ENCODE measurements at places on chromosomes 3 and 15.

DNA sequence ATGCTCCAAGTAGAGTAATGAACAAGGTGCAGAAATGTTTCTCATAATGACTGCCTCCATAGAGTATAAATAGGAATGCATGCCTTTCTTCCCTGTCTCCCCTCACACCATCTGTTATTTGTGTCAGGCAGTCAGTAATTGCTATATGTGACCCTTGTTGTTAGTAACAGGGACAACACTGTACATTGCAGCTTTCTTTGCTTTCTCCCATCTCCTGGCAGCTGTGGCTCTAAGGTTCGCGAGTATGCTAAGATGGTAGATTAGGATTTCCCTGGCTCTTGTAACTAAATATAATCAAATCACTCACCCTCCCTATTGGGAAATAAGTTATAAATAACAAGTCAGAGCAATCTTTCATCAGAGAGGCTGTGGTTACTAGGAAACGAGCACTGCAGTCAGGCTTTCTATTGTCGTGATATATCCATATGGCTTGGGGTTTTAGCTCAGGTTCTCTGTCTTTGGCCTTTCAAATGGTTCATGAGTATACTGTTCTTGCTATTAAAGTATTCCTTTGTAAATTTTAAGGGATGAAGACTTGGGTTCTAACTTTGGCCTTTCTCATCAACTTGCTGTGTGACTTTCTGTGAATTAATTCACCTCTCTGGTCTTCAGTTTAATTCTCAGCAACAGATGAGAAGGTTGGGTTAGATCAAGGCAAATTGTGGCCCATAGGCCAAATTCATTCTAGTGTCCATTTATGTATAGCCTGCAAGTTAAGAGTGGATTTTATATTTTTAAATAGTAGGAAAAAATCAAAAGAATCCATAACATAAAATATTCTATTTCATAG, 8.1 kb upstream of the MINDY4B start:
- no peak for DNase-seq

- no peak for DNase-seq
Measured at GRCh38 chr3:179000144-179000543, 71.5 kb downstream of the ZMAT3 start.

DNA sequence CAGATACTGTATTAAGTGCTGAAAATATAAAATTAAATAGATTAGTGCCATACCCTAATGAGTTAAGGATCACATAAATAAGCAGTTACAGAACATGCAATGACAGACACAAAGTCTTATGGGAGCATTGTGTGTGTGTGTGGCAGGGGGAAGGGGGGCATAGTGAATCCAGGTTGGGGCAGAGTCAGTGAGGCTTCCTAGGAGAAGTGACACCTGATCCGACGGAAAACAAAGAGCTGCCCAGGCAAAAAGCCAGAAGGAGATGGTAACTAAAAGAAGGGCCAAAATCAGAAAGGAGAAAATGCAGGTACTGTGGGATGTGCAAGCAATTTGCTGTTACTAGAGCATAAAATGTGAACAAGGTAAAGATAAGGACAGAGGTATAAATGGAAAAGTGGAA, 80.1 kb upstream of the CHRM5 start:
- DNase-seq: no peak

DNA sequence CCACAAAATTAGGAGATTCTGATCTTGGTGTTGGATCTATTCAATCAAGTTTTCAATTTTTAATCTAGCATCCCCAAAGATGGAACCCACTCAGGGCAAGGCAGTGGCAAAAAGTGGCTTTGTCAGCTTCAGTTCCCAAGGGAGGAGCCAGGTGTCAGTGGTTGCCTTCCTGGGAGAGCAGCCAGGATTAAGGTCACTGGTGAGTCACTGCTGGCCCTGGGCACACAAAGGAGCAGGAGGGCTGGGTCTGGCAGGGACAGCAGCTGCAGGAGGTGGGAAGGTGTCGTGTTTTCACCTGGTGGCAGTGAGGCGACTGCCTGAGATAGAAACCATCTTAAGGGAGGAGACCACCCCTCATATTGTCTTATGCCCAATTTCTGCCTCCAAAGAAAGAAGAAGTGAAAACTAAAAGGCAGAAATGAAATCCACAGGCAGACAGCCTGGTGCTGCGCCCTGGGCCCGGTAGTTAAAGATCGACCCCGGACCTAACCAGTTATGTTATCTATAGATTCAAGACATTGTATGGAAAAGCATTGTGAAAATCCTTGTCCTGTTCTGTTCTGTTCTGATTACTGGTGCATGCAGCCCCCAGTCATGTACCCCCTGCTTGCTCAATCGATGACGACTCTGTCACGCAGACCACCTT, 5.9 kb upstream of the KLHL25 start:
- no peak for DNase-seq

GRCh38 chr3:187741403-187742350, 3.6 kb downstream of the BCL6 start:
- peak; percentile 76 for DNase-seq

GRCh38 chr15:55784286-55784685, 41.3 kb upstream of the PRTG start:
- no peak for DNase-seq

DNA sequence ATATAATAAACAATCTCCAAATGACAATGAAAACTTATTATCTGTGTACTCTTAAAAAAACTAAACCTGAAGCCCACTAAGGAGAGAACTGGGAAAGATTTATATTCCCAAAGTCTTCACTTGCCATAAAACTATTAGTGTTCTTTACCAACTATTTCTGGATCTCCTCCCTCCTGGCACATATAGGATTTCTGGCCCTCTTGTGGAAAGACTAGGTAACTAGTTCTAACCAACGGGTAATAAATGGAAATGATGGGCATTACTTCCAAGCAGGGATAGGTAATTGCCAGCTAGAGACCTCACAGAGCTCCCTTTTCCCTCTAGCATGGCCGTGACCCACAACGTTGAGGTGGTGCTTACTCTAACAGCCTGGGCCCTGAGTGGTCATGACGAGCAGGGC, 110.1 kb downstream of the DNAH12 start:
- DNase-seq: no peak

GRCh38 chr15:31049682-31050615, 51.6 kb downstream of the TRPM1 start:
- DNase-seq: no peak

- peak; percentile 35 for DNase-seq
Measured at GRCh38 chr3:187130346-187131066, 8.8 kb downstream of the RPL39L start.

- no peak for DNase-seq
Measured at GRCh38 chr15:43469867-43470266, 23.1 kb downstream of the TP53BP1 start.

DNA sequence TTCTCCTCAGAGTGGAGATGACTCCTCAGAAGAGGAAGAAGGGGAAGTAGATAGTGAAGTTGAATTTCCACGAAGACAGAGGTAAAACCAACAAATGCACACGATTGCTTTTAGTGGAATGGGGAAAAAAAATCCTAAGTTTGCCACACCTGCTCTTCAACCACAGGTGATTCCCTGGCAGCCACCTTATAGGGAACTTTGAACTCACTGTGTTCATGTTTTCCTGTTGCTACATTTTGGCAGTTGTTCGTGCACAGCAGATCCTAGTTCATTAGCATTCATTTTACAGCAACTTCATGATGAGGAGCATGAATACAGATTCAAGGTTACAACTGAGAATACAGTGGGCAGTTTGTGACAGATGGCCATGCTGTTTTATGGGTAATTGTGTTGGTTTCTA, 21.5 kb downstream of the TMEM41A start:
- no peak for DNase-seq

DNA sequence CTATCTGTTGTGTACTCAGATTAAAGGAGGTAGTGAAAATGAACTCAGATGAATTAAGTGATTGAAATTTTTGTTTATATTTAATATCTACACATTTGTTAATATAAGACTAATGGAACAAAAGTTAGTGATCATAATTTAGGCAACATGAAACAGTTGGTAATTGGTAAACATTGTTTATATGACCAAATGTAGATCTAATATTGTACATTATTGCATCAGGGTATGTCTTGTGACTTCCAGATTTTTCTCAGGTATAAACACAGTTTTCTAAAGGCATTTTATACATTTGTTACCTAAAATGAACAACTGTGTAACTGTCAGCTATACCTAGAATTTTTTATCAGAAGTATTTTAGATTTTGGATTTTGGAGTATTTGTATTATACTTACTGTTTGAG, 14.8 kb downstream of the GMPS start:
- DNase-seq: no peak

GRCh38 chr3:42763021-42763420, 10.0 kb downstream of the CCDC13 start:
- no peak for DNase-seq

DNA sequence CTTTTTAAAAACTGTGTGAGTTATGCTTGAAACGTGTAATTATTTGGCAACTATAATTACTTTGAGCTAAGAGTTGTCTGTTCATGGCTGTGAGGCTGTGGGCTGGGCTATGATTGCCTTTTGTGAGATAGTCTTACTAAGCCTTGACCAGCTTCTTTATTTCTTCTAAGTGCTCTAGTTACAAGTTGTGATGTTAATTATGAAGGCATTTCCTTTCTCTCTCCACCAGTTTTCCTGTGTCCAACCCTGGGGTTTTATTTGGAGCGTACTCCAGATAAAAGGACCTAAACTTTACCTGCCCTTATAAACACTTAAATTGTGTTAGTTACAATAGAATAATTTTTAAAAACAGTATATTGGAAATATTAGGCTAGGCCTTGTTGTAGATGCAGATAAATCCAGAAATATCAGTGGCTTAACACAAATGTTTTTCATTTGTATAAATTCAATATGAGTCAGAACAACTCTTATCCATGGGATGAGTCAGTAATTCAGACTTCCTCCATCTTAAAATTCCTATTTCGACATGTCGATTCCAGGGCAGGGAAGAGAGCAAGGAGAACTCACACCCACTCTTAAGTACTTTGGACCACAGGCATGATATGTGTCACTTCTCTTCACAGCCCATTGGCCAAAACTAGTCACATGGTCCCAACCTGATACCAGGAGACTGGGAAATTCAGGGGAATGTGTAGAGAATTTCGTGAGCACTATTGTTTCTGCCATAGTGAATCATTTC, 17.0 kb downstream of the TMEM62 start:
- DNase-seq: no peak

DNA sequence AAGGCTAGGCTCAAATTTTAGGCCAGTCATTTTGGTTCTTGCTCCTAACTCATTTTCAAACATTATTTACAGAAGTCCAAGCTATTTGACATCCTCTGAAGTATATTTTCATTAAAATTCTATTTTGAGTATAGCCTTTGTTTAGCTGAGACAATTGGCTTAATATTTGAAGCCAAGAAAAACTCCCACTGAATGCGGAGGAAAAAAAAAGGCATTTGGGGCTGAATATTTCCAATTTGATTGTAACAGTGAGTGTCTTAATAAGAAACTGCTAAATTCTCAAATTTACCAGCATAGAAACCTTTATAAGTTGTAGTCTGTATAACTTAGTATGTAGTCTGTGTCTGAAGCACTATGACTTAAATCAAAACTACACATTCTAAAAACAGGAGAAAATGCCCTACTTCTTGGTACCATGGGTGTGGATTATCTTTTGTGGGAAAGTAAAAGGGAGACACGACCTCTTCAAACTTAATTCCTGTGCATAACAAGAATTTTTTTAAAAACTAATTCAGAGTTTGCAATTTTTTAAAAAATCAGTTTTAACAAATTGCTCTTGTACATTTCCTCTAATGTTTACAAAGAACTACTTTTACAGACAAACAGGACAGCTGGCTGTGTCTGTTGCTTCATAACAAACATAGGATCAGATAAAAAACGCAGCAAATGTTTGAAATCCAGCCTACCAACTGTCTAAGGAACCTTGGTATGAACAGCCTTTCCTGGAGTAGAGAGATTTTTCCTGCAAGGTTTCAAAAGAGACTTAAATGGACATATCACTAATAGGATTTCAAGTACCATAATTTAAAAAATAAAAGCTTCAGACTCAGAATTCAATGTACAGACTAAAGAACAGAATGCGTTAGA, 52.7 kb upstream of the LMOD3 start:
- no peak for DNase-seq

- DNase-seq: no peak
Measured at GRCh38 chr3:2771193-2771592, 339.0 kb downstream of the IL5RA start.

GRCh38 chr3:187063286-187064121, 75.8 kb downstream of the RPL39L start:
- no peak for DNase-seq

GRCh38 chr3:94539937-94540336, 477.1 kb downstream of the NSUN3 start:
- no peak for DNase-seq

GRCh38 chr15:52963865-52964264, 173.7 kb upstream of the ONECUT1 start:
- no peak for DNase-seq

- no peak for DNase-seq
Measured at GRCh38 chr3:59107856-59108815, 58.3 kb upstream of the CFAP20DC start.

- DNase-seq: no peak
Measured at GRCh38 chr3:96756516-96756915, 57.9 kb upstream of the EPHA6 start.

- DNase-seq: no peak
Measured at GRCh38 chr3:184426691-184427141, 46.9 kb downstream of the CHRD start.

- DNase-seq: no peak
Measured at GRCh38 chr3:73540969-73541740, 83.6 kb downstream of the PDZRN3 start.

DNA sequence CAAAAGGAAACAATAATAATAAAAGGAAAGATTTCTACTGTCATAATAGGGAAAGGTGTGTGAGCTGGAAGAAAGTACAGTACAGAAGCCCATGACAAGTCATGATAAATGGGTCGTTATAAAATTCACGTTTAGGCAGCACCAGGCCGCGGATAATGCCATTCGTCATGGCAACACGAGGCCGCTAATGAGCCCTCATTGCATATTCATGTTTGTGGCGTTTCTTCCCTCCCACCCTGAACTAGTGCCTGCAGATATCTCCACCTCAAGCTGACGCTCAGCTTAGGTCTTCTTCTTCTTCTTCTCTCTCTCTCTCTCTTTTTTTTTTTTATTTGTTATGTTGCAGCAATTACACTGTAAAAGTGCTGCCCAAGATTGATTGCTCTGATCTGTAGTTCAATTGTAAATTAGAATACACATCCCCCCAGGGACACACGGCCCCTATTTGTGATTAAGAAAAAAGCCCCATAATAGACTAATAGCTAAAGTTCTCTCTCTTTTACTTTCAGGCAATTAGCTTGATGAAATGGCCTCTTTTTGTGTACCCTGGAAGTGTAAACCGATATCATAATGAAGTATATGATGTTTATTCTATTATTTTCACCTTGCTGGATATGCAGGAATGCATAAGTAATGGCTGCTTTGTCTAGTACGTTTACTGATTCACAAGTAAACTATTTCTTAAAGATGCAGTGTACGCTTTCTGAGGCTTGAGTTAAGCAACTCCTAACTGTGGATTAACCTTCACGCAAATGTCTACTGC, 61.9 kb upstream of the NR2F2 start:
- DNase-seq: no peak
